ENCODE measurements at places on chromosomes 2 and 18. TPM values are rescaled to one million over a fixed set of nuclear protein-coding genes. Genes with fewer than 3 reads are reported as not detected.

Gene DHX57
- 19.3 TPM for total RNA-seq

Gene FSHR
- not detected for total RNA-seq

Gene SH3RF3
- 3.0 TPM for total RNA-seq

Gene POTEF
- total RNA-seq = 5.4 TPM

Gene MARS2
- total RNA-seq = 7.7 TPM

Gene BCL11A
- total RNA-seq = 4.5 TPM

Gene ANO7
- 0.69 TPM for total RNA-seq

Gene LOXL3
- 62.0 TPM for total RNA-seq

GRCh38 chr18:24231773-24232735 is 93.2 kb downstream of the CABYR start:
- no peak for DNase-seq

- DNase-seq = no peak
These were observed 14.4 kb downstream of the RAB12 start for GRCh38 chr18:8623549-8624106.

DNA sequence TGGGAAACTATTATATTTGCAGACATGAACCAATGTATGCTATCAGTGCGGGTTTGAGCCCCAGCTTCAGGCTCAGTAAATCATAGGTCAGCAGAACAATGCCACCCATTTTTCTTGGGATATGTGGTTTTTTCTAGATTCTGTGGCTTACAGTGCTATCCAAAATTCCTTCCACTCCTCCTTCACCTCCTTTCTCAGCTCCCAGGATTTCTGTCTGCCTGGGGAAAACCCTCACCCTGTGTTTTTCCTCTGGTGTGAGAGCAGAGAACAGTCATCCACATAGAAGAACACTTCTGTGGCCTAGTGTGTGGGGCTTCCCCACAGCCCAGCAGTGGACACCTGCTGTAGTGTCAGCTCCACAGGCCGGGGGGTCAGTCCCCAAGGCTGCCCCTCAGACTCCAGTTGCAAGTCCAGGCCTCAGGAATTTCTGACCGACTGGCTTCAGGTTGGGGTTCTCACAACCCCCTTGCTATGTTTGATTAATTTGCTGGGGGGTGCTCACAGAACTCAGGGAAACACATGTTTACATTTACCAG is 238.2 kb downstream of the LDLRAD4 start:
- DNase-seq = no peak

- DNase-seq = peak; percentile 54
These were observed 67.5 kb upstream of the TTN start for GRCh38 chr2:178874529-178875240.

DNA sequence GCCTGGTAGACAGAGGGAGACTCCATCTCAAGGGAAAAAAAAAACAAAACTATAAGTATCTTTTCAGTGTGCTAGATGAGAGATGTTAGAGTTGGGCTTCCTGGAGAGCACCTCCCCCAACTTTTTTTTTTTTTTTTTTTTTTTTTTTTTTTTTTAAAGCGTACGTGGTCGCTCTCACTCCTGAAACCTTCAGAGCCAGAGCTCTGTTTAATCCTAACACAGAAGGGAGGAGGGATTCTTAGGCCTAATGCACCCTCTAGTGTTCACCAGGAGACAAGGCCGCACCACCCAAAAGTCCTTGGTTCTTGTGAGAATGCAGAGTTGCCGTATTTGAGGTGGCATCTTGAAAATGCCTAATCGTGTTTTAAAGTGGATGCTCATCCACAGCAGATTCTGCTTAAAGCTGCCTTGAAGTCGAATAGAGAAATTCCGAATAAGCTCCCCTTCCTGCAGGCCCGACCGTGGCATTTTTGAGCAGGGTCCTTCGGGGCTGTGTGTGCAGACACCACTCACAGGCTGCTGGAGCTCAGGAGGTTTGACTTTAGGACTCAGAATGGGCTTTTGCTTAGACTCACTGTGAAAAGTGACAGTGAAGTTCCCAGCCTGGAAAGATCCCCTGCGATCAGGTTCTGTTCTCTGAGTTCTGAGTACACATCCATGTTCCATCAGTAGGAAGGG is 252.6 kb downstream of the AGAP1 start:
- peak; percentile 74 for DNase-seq

GRCh38 chr2:25274868-25275574 is 66.7 kb downstream of the DNMT3A start:
- peak; percentile 41 for DNase-seq

GRCh38 chr2:51711766-51712165 is 679.8 kb upstream of the NRXN1 start:
- no peak for DNase-seq

DNA sequence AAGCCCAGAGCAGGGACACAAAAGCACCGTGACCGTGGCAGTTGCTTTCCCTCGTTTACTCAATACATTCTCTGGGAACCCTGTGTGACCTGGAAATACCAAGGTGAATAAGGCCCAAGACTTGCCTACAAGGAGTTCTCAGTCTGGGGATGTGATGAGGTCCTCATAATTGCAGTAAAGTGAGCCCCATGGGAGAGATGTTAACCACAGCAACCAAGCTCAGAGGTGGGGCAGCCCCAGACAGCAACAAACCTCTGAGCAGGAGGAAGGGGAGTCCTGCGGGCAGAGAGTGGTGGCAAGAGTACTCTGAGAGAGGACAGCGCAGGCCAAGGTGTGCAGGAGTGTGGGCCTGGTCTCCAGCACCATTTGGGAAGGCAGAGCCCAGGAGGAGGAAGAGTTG is 91.6 kb downstream of the TTC32 start:
- no peak for DNase-seq
